Inflammatory macrophage treated with lipopolysaccharide for 1 hour (primary cell): ENCODE measurements at places on chromosomes 4 and X.

DNA sequence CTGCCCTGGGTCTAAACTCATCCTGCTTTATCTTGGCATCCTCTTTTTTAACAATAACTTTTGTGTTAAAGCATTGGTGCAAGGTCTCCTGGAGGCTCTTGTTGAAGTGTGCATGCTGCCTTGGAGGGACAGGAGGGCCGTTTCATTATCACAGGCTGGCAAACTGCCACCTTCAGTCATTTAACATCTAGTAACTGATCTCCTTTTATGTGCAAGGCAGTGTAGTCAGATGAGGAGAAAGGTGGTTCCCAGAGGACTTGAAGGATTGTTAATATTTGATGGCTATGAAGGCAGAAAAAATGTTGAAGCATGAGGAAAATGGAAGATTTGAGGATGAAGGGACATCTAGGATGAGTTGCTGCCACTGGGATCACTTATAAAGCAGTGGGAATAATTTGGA is 439.4 kb downstream of the RAPGEF2 start:
- DNase-seq, result no peak

DNA sequence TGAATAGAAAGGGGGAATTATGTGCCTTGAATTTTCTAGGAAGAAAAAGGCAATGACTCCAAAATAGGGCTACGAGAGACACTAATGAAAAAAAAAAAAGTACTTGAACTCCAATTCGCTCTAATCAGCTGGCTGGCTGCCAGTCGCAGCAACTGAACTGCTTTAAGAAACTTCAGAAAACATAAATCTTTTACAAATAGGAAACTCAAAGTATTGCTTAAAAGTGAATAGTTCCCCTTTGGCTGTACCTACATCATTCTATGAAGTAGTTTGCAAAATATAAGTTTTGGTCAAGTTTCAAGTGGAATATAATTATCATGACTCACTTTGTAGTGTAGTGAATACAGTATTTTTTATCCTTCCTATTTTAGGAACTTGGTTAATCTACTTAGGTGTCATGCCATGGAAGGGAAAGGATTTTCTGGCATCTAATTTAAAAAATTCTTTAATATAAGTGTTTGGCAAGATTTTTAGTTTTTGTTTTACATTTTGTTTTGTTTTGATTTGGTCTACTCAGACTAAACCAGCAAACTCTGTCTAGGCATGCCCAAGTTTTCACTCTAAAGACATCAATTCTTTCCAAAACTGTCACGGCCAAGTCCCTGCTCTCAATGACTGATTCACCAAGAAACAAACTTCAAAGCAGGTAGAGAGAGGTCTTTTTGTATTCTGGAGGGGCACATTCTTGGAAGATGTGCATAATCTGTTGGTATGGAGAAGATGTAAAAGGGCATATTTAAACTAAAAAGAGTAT is 382.4 kb upstream of the GALNT7 start:
- DNase-seq, result peak; percentile 75

GRCh38 chr4:107989537-107990386 is at the start of gene HADH:
Gene HADH (plus strand): TSS chr4:107989889. CDS start chr4:107989933, 44 bp downstream.
- peak; percentile 94 for DNase-seq

- DNase-seq, result no peak
These were observed 12.0 kb upstream of the EXOC1L start for GRCh38 chr4:55807556-55807955.

- DNase-seq, result no peak
These were observed 117.8 kb upstream of the ENPP6 start for GRCh38 chr4:184335520-184335919.

DNA sequence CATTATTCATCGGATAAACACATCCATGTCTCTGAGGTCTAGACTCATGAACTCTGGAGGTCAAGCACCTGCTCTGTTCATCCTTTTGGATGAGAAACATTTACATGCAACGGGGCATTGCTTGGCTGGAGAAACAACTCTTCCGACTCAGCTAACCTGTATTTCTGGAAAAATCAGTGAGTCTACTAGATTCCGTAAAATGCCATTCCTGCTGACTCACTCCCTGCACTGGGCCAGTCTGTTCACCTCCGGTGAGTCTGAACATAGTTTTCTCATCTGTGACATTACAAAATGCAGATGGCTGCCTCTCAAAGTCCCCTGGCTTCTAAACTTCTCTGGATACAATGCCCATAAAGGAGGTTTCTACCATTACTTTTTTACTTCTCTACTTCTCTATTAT is 185.7 kb upstream of the HS3ST1 start:
- no peak for DNase-seq

DNA sequence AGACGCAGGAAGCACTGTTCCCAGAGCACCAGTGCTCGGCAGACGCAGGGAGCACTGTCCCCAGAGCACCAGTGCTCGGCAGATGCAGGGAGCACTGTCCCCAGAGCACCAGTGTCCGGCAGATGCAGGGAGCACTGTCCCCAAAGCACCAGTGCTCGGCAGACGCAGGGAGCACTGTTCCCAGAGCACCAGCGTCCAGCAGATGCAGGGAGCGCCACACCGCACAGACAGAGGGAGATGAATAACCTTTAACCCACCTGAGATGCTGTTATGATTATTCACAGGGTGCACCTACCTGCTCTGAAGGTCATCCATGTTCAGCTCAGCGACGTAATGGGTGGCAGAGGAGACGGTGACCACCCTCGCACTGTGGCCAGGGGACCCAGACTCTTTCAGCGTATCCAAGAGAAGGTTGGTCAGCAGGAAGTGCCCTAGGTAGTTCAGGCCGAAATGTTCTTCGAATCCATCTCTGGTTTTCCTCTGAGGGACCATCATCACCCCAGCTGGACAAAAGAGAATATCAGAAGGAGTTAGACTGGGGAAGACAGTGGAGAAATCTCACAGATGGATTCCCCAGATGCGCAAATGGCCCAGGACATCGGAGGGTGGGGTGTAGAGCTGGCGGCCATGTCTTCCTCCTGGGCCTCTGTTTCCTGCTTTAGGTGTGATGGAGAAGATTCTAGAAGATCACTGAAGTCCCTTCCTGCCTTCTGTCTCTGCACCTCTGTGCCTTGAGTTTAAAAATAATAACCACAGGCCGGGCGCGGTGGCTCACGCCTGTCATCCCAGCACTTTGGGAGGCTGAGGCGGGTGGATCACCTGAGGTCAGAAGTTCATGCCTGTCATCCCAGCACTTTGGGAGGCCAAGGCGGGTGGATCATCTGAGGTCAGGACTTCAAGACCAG is 234.1 kb downstream of the DHRSX start:
- no peak for DNase-seq

- DNase-seq, result peak; percentile 22
These were observed 317.7 kb downstream of the INPP4B start for GRCh38 chr4:142528433-142528832.

DNA sequence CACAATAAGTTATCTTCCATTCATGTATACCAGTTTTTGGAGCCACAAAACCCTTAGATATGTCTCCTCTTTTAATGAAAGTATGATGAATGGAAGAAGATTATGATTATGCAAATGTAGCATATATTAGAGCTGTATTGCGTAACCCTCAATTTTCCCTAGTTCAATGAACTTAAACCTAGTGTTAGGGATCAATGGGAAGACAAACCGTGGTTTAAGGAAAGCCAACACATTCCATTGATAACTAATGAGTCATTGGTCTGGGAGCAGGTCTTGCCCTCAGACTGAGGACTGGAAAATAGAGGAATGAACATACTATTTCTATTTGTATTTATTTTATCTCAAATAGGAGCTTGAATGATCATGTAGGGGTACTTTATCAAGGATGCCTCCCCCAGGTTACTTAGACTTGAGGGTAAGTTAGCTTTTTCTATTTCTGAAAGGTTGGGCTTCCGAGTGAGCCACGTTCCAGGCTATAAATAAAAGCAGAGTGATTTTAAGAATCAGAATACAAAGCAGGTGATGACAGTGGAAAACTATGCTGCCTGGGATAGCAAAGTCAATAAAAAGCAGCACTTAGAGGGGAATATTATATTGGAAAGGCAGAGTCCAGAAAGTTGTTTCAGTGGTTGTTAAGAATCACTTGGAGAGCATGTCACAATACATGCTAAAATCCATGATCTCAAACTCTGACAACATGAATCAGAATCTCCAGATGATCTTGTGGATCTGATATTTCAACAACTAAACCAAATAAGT is 356.0 kb downstream of the ADAM29 start:
- DNase-seq, result no peak

- DNase-seq, result no peak
These were observed 28.6 kb upstream of the TAF9B start for GRCh38 chrX:78168065-78168464.

DNA sequence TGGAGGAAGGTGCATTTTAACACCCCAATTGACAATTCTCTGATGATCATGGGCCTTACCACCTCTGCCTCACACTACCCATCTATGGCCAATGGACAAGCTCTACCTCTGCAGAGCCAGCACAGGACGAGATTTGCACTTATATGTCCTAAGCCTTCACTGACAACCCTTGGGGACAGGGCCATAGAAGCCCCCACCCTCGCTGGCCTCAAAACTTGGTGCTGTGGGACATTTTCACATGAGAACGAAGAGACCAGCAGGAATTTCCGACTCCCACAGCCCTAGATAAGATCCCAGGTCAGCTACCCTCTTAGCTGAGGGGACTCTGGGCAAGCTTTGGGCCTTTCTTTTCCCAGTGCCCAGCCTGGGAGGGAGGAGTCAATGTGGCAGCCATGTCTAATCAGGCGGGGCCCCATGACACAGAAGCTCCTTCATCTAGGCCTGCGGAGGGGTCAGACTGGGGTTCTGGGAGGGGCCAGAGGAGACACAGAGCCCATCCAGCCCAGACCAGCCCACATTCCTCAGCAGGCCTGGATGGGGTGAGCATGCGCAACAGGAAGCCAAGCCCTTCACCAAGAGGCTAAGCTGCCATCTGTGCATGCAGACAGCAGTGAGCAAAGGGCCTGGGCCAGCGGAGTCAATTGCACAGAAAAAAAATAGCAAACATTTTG is 12.1 kb downstream of the PJA1 start:
- DNase-seq, result no peak

- no peak for DNase-seq
These were observed 249.4 kb downstream of the ARHGAP10 start for GRCh38 chr4:147981305-147981704.

DNA sequence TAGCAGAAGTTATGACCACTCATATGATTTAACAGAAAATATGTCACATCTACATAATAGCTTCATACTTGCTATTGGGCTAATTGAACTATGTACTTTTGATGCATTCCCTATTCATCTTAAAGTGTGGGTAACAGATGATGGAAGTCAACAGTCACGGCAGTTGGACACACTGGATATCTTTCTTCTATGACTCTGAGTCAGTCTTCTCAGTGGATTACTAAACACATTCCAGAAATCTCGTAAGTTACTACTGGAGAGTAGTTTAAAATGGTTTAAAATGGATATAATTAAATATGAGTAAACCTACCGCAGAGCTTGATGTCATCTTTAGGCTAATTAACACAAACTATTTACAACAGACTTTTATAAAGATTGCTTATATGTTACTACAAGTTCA is 30.1 kb upstream of the CFAP299 start:
- DNase-seq, result no peak

DNA sequence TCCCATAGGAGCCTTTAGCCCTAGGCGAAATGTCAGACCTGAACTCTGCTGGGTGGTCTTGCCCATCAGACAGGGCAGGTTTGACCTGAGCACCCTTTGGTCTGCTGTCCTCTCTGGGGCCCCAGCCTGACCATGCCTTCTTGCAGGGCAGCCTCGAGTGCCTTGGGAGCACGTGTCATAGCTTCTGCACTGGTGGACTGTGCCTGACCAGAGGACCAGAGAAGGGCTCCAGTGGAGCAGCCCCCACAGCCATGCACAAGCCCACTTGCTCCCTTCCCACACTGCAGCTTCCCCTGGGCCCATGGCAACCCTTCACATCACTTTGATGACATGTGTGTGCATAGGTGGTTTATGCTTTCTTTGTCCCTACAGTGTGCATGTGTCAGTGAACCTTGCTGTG is 394.0 kb downstream of the TEX13C start:
- DNase-seq, result no peak
